H54 (cell line): ENCODE measurements at places on chromosomes 12 and 14.

DNA sequence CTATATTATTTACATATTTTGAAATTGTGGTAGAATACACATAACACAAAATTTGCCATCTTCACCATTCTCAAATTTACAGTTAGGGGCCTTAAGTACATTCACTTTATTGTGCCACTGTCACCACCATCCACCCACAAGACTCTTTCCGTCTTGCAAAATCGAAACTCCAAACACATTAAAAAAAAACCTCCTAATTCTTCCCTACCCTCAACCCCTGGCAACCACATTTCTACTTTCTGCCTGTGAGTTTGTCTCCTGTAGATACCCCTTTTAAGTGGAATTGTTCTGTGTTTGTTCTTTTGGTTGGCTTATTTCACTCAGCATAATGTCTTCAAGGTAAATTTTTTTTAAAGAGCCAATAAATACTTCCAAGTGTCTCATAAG is 31.6 kb upstream of the AMIGO2 start:
- no peak for DNase-seq

DNA sequence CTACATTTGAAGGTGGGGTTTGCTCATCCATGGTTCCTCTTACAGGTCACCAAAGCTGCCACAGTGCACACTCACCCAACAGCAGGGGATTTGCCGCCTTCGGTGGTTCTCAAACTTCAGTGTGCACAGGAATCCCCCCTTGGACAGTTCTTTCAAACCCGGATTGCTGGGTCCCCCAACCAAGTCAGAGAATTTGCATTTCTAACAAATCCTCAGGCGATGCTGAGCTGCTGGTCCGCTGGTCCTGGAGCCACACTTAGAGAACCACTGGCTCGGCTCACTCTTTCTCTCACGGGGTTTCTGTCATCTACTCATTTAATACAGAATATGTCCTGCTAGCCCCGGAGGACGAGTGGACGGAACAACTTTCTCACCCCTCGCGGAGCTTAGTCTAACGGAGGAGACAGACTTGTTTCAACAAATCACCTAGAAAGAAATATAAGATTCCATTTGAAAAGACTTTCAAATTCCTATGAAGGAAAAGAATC is 24.1 kb upstream of the ZFP36L1 start:
- DNase-seq = no peak

- DNase-seq = no peak
These were observed 185.7 kb upstream of the BTG1 start for GRCh38 chr12:92331383-92331782.

GRCh38 chr14:35034440-35034833 is 11.6 kb upstream of the FAM177A1 start:
- DNase-seq = no peak

GRCh38 chr12:128715485-128715884 is 108.3 kb downstream of the SLC15A4 start:
- DNase-seq = no peak

- no peak for DNase-seq
These were observed 43.2 kb upstream of the BMAL2 start for GRCh38 chr12:27289414-27289813.

GRCh38 chr12:124927201-124928094 is 13.0 kb upstream of the UBC start:
- DNase-seq = no peak

GRCh38 chr12:68416826-68417225 is 84.7 kb upstream of the MDM1 start:
- DNase-seq = no peak

GRCh38 chr14:61489932-61490331 is 168.6 kb downstream of the PRKCH start:
- DNase-seq = no peak

- no peak for DNase-seq
These were observed 6.2 kb upstream of the DDX55 start for GRCh38 chr12:123595729-123596128.

DNA sequence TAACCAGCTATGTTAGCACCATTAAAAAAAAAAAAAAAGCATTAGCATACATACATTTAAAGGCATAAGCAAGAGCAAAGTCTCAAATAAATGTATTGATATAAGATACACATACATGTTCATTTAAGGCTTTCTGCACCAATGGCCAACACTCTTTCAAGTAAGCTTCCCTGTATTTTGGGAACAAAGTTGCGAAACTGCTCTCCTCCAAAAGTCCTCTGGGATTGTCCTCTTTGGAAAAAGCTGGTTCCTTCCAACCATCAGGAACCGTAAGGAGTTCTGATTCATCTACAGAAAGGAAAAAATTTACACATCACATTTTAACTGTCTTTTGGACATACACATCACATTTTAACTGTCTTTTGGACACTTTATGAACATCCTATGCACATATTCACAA is 3.2 kb downstream of the KRR1 start:
- no peak for DNase-seq

GRCh38 chr12:45879363-45879895 is 110.9 kb downstream of the SCAF11 start:
- no peak for DNase-seq

DNA sequence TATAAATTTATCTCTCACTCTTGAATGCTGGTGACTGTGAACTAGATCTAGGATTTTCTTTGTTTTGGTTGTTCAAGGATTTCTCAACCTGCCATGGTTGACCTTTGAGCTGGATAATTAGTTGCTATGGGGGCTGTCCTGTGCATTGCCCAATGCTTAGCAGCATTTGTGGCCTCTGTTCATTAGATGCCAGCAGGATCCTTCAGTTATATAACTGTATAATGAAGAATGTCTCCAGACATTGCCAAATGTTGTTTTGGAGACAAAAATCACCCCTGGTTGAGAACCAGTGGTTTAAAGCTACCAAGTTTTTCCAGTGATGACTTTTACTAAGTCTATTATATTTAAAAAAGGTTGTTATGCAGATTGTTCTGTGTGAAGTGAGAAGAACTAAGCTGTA is 147.9 kb upstream of the STXBP6 start:
- no peak for DNase-seq

DNA sequence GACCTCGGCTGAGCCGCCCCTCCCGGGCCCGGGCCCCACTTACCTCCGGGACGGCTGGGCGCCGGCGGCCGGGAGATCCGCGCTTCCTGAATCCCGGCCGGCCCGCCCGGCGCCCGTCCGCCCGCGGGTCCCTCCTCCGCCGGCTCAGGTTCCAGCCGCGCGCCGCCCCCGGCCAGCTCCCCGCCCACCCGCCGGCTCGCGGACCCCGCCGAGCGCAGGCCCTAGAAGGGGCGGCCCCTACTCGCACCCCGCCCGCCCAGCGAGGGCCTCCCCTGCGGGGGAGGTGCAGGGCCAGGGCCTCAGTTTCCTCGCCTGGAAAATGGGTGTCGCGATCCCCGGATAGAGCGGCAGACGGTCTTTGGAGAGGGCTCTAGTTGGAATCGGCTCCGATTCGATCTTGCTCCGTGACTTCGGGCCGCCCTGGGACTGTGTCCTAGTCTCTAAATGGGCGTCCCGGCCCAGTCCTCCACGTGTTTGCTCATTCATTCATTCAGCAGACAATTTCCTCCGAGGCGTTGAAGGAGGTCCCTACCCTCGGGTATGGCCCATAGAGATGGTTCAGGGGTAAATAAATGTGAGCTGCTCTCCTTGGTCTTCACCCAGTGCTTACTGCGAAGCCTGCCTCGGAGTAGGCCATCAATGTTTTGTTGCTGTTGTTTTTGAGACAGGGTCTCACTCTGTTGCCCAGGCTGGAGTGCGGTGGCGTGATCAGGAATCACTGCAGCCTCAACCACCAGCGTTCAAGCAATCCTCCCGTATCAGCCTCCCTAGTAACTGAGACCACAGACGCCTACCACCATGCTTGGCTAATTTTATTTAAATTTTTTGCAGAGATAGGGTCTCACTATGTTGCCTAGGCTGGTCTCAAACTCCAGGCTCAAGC is at the start of gene TRPV4:
Gene TRPV4 (minus strand): TSS at position 92 of the 883 bp plus-strand sequence. CDS start 18,602 bp downstream, outside the sequence.
- DNase-seq = no peak
